ENCODE measurements at places on chromosomes 16 and 17. TPM values are rescaled to one million over a fixed set of nuclear protein-coding genes. Genes with fewer than 3 reads are reported as not detected.

DNA sequence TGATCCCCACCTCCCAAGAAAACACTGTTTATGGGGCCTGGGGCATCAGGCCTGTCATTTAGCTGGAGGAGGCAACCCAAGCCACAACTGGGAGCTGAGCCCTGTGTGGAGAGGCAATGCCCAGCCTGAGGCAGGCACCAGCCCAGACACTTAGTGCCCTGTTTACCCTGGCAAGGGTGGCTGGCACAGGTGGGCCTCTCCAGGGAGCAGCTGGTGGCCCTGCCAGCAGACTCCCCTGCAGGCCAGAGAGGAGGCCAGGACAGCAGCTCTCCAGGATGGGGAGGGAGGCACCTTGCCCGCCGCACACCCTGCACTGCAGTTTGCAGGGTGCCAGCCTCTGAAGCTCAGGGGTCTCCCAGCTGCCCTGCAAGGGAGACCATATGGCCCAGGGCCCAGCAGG lies 9.1 kb upstream of the TMEM92 start:
- DNase-seq, result no peak

DNA sequence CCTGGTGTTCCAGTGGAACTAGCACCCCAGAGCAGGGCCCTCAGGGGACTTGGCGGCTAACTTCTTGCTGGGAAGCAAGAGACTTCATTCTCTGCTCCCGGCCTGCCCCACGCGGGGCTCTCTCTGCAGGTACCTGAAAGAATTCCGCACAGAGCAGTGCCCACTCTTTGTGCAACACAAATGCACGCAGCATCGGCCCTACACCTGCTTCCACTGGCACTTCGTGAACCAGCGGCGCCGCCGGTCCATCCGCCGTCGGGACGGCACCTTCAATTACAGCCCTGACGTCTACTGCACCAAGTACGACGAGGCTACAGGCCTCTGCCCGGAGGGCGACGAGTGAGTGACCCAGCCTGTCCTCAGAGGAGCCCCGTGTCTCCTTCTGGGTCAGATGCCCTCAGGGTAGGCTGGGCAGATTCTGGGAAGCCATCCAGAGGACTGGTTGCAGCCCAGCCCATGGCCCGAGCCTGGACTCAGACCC lies 25.1 kb downstream of the UNK start:
- no peak for DNase-seq

DNA sequence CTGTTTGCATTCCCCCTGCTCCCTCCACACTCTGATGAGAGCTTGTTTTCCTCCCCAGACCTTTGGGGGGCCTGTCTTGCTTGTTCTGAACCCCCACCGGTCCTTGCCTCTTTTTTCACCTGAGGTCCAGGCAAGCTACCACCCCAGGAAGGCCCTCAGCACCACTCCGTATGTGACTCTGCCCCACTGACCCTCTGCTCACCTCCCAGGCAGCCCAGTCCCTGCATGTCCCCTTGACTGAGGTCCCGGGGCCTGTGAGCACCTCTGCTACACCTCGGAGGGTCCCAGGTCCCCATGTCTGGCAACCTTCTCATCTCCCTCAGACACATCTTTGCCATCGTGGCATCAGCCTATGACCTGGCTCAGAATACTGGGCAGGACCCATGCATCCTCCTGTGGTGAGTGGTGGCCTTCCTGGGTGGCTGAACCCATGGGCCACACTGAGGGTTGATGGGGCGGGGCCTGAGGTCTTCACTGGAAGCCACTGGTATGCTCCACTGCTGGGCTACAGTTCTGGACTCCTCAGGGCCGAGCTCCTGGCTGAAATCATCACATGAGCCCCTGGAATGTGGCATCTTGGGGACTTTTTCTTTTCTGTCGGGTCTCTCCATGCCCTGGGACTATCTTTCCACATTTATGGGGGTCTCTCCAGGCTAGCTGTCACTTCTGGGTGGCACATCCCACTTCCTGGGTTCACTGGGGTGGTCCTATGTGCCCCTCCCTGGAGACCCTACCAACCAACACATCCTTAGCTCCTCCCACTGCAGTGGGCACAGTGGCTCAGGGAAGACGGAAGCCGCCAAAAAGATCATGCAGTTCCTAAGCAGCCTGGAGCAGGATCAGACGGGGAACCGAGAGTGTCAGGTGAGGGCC lies 3.5 kb downstream of the MYO15B start:
- no peak for DNase-seq

- DNase-seq, result no peak
Measured at GRCh38 chr17:79219208-79219935, 144.7 kb downstream of the ENGASE start.

GRCh38 chr16:27317320-27317719 lies 3.5 kb downstream of the IL4R start:
- DNase-seq, result no peak

DNA sequence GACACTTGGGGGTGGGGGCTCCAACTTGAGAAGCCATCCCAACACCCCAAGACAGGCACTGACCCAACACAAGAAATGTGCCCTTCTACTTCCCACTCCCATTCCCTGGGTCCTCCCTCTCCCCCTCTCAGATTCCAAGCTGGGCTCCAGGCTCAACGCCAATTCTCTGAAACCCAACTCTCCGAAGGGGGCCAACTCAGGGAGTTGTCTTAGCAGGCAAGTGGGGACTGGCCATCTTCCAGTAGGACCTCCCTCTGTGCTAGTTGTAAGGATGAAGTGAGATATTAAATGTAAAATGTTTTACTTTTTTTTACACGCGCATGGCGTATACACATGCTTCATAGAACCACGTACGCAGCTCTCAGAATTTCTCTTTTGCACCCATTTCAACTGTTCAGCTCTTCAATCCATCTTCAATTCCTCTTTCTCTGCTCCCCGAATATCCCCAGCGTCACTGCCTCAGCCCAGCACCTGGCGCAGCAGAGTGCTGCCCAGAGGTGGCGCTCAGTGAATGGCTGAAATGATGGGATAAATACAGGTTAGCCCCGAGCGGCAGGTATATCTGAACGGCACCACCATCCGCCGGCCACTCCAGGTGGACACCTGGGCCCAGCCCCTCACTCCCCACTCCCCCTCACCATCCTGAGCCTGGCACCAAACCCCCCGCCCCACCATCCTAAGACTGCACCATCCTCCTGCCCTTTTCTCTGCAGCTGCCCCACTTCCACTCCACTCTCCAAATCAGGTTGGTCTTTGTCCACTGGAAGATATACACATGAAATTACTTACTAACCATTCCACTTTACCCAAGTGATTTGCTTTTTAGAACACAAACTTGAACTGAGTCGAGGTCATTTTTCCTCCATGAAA lies 43.9 kb upstream of the TNRC6C start:
- peak; percentile 84 for DNase-seq

GRCh38 chr17:78473951-78474613 lies 95.6 kb downstream of the PGS1 start:
- DNase-seq, result no peak

DNA sequence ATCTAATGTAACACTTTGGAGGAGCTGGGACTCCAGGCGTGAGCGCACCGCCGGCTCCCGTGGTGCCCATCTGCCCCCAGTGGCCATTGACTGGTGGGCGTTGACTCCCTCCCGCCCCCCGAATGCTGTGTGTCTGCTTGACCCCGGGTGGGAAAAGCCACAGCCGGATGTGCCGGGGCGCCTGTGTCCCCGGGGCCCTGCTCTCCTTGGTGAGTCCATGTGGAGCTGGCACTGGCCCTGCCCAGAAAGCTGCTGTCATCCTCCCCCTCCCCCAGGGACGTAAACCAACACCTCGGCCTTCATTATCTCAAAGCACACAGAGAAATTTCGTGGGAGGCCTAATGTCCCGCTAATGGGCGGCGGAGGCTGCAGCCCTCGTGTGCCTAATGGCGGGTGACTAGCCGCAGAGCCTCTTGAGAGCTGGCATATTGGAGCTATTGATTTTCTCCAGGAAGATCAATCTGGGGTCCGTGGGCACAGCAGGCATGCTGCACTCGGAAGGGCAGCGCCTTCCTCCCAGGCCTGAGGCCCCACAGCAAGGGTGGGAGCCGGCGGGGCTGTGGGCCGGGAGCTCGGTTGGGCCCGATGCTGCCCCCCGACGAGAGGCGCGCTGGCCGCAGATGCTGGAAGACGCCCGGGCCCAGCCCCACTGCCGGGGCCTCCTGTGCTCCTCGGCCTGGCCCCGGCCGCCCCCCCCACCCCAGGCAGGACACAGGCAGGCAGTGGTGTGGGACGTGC lies 4.0 kb upstream of the PERCC1 start:
- no peak for DNase-seq

GRCh38 chr17:45305530-45306087 lies 11.2 kb downstream of the MAP3K14 start:
- DNase-seq, result no peak

DNA sequence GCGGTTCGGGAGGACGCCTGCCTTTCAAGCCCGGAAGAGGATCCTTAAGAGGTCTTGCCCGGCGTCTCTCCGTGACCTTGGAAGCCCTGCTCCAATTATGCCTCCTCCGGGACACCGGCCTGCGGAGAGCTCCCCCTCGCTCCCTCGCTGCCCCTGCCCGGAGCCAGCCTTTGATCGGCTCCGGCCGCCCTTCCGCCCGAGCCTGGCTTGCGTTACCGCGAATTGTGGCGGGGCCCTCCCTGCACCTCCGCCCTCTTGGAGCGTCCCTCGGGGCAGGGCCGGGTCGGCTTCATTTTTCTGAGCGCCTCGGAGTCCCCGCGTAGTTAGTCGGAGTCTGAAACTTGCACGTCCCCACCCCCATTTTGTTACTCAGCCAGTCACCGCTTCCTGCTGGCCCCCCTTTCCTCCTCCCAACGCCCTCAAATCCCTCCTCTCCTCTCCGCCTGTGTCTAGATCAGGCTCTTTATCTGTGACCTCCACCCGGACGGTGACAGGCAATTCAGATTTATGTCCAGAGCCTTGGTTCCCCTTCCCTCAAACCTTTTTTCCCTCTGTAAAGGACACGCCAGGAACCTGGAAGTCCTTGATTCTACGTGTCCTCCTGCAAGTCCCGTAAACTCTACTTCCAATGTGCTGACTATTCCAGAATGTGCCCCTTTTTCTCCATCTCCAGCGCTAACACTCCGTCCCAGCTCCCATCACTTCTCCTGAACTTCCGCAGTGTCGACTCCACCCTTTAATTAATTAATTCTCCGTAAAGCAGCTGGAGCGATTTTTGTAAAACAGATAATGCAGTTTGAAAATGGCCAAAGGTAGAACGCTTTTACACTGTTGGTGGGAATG lies 569 bp upstream of the RABEP2 start:
- peak; percentile 74 for DNase-seq

DNA sequence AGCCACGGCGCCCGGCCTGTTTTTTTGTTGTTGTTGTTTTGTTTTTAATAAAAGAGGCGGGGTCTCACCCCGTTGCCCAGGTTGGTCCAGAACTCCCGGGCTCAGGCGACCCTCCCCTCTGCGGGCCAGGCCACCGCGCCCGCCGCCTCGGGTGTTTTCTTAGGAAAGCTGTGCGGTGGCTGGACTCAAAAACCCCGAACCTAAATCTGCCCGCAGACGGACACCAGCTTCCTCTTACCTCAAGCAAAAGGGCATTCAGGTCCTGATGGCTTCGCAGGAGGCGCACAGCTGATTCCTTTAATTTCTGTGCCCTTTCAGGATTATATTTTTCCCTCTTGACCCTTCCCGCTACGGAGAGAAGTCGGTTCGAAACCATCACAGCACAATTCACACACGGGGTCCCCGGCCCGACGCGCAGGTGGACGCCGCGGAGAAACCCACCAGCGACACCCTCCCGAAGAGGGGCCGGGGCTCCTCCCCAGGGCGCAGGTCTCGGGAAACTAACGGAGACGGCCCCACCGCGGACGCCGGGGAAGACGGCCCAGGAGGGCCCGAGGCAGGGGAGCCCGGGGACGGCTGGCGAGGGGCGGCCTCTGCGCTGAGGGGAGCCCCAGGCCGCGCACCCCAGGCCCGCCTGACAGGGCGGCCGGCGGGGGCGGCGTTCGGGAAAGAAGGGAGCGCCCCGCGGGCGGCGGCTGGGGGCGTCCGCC lies 653 bp downstream of the FANCA start:
- no peak for DNase-seq

- DNase-seq, result no peak
Measured at GRCh38 chr17:39175695-39176093, 9.7 kb upstream of the ARL5C start.

DNA sequence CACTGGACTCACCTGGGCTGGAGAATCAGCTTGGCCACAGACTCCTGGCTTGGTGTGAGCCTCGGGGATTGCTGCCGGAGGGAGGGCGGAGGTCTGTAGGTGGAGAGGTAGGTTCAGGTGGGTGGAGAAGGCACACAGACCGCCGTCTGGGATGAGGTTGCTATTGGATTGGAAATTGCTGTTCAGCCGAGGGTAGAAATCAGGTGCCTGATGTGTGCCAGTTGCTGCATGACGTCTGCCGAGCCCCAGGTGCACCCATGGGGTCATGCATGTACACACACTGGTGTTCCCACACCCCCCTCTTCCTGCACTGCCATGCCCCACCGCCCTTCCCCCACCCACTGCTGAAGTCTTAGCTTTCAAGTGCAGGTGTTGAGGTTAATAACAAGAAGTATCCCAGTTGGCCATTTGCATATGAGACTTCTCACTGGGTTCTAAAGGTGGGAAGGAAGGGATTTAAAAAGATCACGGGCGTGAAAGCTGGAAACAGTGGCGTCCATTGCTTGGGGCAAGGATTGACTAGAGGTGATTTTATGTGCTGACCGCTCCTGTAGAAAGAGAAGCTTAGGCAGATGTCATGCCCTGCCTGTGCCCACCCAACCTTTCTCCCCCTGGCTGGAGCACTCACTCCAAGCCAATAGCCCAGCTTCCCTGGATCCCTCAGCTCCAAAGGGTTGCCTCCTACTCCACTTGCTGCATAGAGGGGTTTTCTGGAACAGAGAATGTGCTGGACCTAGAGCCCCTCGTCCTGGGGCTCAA lies 193.6 kb downstream of the CCDC182 start:
- DNase-seq, result no peak

DNA sequence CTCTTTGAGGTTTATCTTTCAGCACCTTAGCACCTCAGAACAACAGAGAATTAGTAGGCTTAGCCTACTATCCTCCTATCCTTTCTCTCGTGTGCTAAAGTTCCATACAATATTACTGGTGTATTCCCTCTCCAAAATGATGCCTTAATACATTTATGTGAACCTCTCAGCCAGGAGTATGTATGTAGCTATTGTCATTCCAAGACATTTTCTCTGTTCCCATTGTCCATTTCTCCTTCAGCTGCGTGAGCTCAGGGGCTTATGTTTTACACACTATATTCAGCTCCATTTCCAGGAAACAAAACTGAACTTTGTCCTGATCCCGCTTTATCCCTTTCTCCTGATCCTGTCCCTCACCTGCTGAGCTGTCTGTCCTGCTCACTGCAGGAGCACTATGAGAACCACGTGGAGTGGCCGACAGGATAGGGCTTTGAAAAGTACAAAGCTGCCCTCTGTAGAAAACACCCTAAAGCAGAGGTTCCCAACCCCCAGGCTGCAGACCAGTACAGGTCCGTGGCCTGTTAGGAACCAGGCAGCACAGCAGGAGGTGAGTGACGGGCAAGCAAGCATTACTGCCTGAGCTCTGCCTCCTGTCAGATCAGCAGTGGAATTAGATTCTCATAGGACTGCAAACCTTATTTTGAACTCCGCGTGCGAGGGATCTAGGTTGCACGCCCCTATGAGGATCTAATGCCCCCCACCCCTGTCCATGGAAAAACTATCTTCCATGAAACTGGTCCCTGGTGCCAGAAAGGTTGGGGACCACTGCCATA lies 55.7 kb downstream of the CENPV start:
- DNase-seq, result no peak

Gene HOXB2
- total RNA-seq, result 3.1 TPM

Gene MEOX1
- 11.6 TPM for total RNA-seq

Gene HID1
- 5.7 TPM for total RNA-seq

Gene BEAN1
- 0.85 TPM for total RNA-seq

Gene HSD11B2
- total RNA-seq, result 6.9 TPM

Gene OR3A2
- 0.42 TPM for total RNA-seq

Gene CD300LB
- not detected for total RNA-seq

Gene CLEC18A
- total RNA-seq, result 1.7 TPM

Data from urinary bladder (tissue), 4 donors.